AG10803 (cell line): ENCODE measurements at places on chromosomes 12 and 14.
A peak's percentile ranks its signal among the peaks of the same experiment; 100 is the strongest.

DNA sequence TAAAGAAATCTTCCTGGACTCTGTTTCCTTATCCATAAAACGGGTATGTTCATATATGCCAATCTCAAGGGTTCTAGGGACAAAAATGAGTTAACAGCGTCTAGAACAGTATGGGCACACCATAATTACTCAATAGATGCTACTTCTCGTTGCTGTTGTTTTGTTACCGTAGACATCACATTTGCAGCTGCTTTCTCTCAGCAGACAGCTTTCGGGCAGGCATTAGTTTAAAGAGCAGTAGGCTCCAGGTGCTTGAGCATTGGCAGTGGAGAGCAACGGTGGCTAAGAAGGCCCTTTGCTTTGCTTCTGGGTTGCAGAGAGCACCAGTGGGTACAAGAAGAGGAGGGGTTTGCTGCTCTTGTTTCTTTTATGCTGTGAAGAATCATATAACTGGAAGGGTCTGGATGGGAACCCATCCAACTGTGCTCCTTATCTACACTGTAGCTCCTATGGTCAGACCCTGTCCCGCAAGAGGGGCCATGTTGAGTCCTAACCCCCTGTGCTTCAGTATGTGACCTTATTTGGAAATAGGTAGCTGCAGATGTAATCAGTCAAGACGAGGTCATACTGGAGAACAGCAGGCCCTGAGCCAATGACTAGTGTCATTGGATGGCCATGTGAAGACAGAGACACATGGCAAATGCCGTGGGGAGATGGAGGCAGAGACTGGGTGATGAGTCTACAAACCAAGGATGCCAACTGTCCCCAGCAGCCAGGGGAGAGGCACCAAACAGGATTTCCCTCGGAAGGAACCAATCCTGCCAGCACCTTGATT is 120.0 kb downstream of the RBM19 start:
- DNase-seq = peak; percentile 5

DNA sequence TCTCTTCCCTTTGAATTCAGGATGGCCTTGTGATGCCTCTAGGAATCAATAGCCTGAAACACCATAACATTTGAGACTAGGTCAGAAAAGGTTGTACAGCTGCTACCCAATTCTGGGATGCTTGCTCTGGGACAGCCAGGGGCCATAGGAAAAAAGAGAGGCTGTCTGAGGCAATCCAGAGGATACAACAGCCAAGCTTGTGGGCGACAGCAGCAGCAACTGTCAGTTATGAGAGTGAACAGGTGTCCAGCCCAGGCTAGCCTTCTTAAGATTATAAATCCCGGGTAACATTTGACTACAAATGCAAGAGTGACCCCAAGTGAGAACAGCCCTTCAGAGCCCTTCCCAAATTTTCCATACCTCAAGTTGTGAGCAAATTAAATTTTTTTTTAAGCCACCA is 11.1 kb downstream of the DCN start:
- DNase-seq = no peak

GRCh38 chr12:55969356-55969755 is 2.7 kb downstream of the CDK2 start:
- DNase-seq = no peak

DNA sequence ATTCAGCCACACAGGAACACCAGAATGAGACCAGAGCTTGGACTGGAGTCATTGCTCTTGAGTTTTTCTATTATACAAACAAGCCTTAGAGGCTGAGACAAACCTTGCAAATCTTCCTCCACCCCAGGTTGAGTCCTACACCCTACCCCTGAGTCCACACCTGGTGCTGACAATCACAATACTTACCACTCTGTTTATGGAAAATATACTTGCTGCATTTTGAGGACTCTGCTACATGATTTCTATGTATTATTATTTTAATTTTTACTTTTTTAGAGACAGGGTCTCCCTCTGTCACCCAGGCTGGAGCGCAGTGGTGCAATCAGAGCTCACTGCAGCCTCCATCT is 101.4 kb downstream of the EGLN3 start:
- no peak for DNase-seq

- DNase-seq = no peak
Measured at GRCh38 chr14:22623047-22623446, 21.1 kb downstream of the OR6J1 start.

GRCh38 chr12:25708661-25709060 is 155.6 kb upstream of the LMNTD1 start:
- no peak for DNase-seq

- DNase-seq = peak; percentile 27
Measured at GRCh38 chr14:68141281-68142088, 321.9 kb downstream of the RAD51B start.

DNA sequence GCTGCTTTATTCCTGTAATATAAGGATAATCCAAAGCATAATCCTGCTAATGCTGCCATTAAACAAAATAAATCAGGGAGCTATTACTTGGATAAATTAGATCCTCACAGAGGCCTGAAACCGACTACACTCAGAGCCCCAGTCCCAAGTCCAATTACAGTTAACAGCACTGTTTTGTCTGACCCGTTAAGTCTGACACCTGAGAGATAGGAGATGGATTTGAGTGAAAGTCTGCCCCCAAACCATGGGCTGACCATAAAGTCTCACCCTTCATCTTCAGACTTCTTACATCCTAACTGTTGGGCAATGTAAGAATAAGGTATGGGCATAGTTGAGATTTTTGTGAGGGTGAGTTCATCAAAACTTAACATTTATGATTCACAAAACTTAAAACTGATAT is 181.7 kb downstream of the PLCZ1 start:
- no peak for DNase-seq

DNA sequence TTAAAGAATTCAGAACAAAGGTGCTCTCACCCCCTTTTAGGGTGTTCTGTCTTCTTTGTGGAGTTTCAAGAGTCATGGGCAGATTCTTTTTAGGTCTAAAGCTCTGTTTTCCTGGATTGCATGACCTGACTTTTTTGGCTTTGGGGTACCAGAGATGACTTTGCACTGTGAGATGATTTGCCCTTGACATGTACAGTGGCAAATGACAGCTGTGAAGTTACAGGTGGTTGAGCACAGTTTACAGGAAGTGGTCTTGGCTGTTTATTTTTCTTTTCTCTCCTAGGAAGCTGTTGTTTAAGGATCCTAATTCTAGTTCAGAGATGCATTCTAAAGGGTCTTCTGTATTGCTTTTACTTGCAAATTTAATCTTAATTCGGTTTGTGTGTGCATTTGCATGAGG is 83.8 kb upstream of the METAP2 start:
- no peak for DNase-seq

DNA sequence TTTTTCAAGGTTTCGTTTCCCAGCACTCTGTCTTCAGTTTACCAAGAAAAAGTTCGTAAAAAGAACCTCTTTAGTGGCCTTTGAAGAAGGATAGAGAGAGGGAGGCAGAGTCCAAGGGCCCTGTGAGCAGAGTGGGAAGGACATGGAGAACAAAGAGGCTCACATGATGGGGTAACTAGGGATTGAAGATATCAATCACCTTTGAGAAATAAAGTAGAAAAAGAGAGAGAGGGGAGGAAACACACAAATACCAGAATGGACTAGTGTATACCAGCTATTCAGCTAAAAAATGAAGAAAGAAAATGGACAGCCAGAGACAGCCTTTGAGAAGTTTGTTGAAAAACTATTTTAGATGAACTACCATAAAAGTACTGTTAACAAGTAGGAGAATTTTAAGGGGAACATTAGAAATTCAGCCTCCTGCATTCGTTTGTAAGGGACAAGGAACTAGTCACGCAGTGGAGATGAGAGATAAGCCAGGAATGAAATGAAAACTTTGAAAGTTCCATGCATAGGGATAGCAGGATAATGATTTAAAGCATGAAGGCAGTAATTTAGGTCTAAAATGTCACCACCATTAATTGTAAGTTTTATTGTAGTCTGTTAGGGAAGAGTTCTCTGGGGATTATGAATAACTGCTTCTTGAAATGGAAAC is 82.1 kb downstream of the SPTSSA start:
- DNase-seq = no peak

- DNase-seq = peak; percentile 37
Measured at GRCh38 chr14:59484639-59485175, 390 bp downstream of the JKAMP start.

- DNase-seq = no peak
Measured at GRCh38 chr14:92490239-92490959, 23.2 kb upstream of the RIN3 start.

DNA sequence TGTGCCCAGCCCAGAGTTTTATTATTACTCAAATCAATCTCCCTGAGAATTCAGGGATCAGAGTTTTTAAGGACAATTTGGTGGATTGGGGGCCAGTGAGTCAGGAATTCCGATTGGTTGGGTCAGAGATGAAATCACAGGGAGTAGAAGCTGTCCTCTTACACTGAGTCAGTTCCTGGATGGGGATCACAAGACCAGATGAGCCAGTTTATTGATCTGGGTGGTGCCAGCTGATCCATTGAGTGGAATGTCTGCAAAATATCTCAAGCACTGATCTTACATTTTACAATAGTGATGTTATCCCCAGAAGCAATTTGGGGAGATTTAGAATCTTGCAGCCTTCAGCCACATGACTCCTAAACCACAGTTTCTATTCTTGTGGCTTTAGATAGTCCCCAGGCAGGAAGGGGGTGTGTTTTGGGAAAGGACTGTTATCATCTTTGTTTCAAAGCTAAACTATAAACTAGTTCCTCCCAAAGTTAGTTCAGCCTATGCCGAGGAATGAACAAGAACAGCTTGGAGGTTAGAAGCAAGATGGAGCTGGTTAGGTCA is 89.1 kb upstream of the CNOT2 start:
- peak; percentile 2 for DNase-seq

DNA sequence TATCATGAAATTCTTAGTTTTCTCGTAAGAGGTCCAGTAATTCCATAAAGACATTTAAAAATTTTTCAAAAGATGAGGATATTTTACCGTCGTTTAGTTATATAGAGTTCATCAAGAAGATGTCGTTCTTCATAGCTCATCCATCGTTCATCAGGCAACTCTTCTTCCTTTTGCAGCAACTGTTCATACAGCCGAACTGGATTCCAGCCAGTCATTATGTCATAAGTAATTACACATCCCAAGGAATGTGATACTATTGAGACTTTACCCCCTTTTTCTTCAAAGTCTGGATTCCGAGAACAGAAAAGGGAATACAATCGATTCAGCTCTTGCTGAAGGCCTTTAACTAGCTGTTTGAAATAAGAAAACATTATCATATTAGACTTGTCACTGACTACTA is 90.3 kb downstream of the DDHD1 start:
- peak; percentile 48 for DNase-seq

- no peak for DNase-seq
Measured at GRCh38 chr14:104532191-104532555, 47.4 kb upstream of the C14orf180 start.

GRCh38 chr14:51479584-51480325 is 172.0 kb upstream of the FRMD6 start:
- peak; percentile 85 for DNase-seq

DNA sequence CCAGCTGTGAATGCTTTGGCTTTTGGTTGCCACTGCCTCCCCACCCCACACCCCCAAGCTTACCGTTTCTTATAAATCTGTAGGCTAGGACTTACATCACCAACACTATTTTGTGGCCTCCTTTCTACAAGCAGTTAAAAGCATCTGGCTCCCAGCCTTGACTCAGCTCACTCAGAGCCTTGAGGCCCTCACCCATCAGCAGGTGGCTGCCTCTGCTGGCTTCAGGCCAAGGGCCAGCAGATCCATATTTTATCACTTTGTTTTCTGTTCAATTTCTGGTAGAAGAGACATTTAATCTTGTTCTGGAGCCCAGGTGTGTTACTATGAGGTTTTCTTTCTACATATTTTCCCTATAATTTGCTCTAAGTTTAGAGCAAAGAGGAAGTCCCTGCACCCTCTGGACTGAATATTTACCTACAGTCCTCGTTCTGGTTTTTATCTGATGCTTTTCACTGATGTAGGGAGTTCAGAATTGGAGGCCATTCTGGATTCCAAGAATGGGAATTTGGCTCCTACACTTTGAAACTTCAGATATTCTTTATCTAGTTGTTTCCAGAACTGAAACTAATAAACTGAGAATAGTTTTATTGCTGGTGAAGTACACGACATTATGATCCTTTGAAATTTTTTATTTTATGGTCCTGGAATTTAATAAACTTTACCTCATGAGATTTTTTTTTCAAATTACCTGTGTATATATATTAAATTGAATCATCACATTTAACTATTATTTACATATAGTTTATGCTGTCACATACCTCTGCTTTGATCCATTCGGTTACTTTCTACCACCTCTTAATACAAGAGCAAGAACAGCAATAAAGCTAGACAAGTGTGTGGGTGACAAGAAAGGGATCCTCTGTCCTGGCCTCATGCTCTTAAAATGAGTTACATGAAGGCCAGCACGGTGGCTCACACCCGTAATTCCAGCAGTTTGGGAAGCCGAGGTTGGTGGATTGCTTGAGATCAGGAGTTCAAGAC is 22.2 kb downstream of the PLBD1 start:
- DNase-seq = no peak

DNA sequence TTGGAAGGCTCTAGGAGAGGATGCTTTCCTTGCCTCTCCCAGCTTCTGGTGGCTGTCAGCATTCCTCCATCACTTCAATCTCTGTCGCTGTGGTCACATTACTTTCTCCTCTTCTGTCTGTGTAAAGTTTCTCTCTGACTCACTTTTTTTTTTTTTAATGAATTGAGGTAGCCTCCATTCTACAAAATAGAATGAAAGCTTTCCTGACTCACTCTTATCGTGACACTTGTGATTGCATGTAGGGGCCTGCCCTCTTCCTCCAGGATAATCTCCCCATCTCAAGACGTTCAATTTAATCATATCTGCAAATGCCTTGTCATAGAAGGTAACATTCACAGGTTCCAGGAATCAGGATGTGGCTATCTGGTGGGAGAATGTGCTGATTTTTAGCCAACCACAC is 153.5 kb upstream of the HMGA2 start:
- peak; percentile 29 for DNase-seq

GRCh38 chr12:116693286-116694227 is 44.3 kb downstream of the SPRING1 start:
- no peak for DNase-seq

DNA sequence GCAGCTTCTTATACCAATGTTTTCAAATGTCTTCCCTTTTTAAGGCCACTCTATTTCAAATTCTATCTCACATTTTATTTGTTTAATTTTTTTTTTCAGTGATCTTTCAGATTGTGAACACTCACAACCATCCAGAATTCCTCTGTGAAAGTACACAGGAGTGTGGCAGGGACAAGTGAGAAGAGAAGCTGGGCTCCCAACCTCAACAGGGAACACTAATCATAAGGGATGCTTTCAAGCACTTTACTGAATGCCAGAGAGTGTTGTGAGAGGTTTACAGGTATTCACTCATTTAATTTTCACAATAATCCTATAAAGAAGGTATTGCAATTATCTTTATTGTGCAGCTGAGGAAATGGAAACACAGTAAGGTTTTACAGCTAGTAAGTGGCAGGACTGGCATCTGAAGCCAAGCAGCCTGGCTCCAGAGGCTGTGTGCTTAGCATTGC is 60.1 kb upstream of the PYGL start:
- DNase-seq = peak; percentile 64
